ENCODE measurements at places on chromosomes 13 and 19. TPM values are rescaled to one million over a fixed set of nuclear protein-coding genes. Genes with fewer than 3 reads are reported as not detected.

EDNRB gene
- not detected for total RNA-seq

DLL3 gene
- total RNA-seq: 3.2 TPM

OR7A5 gene
- total RNA-seq: not detected

ADGRE3 gene
- total RNA-seq: not detected

- no peak for DNase-seq
Observed at GRCh38 chr13:93786846-93787489, 560.4 kb downstream of the GPC6 start.

DNA sequence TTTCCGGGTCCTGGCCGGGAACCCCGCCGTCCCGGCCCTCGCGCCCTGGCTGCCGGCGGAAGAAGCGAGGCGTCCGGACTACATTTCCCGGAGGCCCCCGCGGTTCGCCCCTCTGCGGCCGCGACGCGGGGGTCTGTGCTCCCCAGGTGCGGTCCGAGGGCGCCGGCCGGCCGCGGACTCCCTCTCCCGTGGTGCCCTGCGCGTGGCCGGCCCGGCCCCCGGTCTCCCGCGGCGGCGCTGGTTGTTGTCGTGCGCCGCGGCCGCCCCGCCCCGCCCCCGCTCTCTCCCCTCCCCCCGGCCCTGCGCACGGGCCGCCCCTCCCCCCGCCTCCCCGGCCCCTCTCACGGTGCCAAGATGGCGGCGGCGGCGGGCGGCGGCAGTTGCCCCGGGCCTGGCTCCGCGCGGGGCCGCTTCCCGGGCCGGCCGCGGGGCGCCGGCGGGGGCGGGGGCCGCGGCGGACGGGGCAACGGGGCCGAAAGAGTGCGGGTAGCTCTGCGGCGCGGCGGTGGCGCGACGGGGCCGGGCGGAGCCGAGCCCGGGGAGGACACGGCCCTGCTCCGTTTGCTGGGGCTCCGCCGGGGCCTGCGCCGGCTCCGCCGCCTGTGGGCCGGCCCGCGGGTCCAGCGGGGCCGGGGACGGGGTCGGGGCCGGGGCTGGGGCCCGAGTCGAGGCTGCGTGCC, at the start of gene KMT2B:
Gene KMT2B, plus strand, starts transcription at position 339 of the 680 bp plus-strand sequence. Its CDS starts 16 bp downstream, at position 355.
- DNase-seq: no peak

DNA sequence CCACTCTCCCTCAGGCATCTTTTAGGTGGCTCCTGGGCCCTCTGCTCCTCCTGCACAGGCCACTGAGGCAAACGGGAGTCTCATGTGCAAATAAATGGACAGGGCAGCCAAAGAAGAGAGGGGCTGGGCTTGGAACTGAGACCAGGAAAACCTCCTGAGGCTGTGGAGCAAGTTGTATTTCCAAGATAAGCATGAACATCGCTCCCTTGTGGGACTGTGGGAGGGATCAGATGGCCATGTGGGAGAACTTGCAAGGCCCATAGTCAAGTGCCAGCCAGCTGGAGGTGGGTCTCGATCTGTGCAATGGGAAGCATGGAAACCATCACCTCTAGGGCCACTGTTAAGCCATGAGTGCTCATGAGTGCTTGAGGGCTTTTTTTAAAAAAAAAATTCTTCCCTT, 24.9 kb downstream of the MED26 start:
- no peak for DNase-seq

GRCh38 chr19:13102416-13102665, 317 bp downstream of the LYL1 start:
- no peak for DNase-seq

GRCh38 chr13:105343134-105343806, 1192.2 kb downstream of the EFNB2 start:
- no peak for DNase-seq

DNA sequence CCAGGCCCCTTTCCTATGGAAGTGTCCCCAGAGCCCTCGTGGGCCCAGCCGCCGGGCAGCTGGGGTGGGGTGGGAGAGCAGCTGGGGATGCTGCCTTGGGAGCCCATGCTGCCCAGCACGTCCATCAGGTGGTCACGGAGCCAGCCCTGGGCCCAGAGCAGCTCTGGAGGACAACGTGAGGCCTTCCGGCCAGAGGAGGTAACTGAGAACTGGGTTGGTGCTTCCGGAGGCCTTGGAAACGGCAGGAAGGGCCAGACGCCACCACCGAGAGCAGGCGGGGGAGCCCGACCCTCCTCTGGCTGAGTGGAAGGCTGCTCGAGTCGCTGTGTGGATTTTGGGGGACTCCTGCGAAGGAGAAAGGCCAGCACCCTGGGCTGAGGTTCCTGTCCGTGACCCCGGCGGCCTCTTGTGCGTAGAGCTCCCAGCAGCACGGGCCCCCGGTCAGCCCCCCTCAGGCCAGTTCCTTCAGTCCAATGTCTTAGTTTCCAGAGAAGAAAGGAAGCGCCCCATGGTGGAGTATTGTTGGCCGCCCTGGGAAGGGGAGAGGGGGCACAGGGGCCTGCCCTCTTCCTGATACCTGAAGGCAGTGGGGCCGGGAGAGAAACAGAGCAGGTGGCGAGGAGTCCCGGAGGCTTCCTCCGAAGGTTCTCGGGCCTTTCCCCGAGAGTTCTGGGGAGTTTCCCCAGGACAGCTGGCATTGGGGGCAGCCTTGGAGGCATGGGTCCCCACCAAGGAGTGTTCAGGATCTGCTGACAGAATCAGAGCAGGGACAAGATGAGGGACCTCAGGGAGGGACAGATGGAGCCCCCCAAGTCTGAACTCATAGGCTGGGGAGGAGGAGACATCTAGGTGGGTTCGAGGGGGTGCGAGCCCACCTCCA, 68.8 kb downstream of the MLLT1 start:
- DNase-seq: no peak

DNA sequence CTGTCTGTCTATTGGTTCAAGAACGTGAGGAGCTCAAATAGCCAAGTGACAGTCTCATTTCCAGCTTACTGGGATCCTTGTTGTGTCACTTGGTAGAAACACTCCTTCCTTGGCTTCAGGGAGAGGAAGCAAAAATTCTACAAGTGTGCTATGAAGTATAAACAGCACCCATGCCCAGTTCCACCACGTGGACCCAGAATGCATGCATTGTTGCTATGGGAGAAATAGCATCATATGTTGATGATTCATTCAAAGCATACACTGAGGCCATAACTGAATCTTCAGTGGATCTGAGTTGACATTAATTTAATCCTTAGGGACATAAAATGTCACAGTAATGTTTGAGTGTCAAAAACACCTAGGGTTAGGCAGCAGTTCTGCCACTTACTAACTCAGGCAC, 199.0 kb upstream of the RXFP2 start:
- no peak for DNase-seq

DNA sequence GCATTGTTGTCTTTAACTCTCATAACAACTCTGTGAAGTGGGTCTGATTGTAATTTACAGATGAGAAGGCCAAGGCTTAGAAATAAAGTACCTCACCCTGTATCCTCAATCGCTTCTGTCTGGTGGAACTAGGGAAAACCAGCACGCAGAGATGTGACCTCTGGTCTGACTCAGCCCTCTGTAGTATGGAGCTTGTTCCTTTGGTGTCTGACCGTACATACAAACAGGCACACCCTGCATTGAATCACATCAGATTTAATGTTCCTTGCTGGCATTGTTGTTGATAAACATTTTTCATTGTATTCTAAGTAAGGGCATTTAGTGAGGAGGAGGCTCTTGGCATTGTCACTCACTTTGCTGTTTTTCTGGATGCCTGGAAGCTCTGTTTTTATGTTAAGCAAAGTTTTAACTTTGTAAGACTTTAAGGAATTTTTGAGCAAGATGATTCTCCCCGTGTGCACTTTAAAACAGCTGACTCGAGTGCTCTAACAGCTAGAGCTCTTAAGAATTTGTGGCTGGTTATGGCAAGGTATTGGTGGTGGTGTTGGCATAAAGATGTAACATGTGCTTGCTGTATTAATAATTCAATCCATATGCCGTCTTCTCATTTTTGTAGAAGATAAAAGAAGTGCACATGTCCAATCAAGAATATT, 89.0 kb upstream of the SPATA13 start:
- DNase-seq: no peak
